ENCODE measurements at places on chromosomes 1 and 21. TPM values are rescaled to one million over a fixed set of nuclear protein-coding genes. Genes with fewer than 3 reads are reported as not detected.

Gene GNAT2
- not detected for total RNA-seq

Gene OLFML2B
- total RNA-seq = 0.11 TPM

Gene PM20D1
- total RNA-seq = not detected

Gene OR2T35
- not detected for total RNA-seq

Gene CFHR1
- 0.25 TPM for total RNA-seq

Gene TBX19
- total RNA-seq = 1.5 TPM

GRCh38 chr21:42120101-42120902, 49.2 kb downstream of the UMODL1 start:
- DNase-seq = no peak

GRCh38 chr1:38507563-38507962, 352.0 kb downstream of the RRAGC start:
- peak; percentile 34 for DNase-seq

DNA sequence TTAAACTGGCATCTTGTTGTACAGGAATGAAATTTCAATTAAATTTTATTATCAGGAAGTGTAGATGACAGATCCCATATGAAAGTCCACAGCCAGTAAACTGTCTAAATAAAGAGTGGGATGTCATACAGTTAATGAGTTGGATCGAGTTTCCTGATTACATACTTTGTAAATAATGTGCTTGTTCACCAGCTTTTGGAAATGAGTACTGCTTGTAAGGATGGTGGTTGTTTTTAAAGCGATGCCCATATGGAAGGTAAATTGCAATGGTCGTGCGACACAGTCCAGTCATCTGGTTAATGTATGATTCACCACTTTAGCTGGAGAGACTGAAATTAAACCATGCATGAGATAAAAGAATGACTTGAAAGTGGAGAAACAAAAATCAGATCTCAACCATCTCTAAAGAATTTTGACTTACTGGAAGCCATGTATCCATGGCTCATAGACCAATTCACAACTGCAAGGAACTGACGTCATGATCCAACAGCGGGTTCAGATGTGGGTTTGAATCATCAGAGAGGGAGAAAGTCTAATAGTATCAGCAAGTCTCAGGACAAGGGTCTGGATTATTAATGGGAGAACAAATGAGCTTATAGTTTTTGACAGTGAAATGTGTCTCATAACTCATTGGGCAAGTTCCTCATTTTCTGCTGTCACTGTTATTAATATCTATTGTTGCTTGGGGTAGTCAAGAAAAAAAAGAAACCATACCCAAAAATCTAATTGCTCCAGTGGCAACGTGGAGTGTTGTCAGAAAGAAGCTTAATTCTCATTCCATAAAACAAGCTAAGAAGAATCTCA, 49.0 kb downstream of the MAP10 start:
- no peak for DNase-seq

DNA sequence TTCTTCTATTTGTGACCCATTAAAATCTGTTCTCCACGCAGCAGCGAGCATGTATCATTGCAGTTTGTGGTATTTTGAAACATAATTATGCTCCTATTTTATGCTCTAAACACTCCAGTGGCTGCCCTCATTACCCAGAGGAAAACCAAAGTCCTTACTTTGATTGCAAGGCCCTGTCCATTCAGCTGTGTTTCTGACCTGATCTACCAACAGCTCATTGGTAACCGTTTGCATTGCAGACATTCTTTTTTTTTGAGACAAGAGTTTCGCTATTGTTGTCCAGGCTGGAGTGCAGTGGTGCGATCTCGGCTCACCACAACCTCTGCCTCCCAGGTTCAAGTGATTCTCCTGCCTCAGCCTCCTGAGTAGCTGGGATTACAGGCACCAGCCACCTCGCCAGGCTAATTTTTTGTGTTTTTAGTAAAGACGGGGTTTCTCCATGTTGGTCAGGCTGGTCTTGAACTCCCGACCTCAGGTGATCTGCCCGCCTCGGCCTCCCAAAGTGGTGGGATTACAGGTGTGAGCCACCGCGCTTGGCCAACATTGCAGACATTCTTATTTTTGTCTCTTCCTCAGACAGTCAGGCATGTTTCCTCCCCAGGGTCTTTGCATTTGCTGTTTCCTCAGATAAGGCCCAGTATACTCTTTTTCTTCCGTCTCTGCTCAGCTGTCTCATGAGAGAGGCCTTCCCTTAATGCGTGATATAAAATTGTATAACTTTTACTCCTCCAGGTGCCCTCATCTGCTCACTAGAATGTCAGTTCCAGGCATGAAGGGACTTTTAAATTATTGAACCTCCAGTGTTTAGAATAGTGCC, 32.5 kb downstream of the THRAP3 start:
- DNase-seq = no peak

- DNase-seq = no peak
Observed at GRCh38 chr1:244068567-244068966, 17.5 kb downstream of the ZBTB18 start.

DNA sequence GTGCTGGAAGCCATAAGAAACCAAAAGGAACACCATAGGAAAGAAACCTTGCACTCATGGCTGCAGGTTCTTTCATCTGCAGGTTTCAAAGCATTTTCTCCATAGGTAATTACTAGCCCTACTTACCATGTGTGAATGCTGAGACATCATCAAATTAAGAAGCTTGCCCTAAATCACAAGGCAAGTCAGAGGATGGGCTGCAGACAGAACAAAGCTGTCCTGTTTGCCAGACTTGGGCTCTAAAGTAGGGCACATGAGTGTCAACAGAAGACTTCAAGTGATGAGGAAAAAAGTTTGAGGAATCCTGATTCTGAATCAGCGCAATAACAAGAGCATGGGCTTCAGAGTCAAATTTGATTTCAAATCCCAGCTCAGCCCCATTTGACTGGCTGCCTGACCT, 5.8 kb upstream of the EPS15 start:
- DNase-seq = no peak

DNA sequence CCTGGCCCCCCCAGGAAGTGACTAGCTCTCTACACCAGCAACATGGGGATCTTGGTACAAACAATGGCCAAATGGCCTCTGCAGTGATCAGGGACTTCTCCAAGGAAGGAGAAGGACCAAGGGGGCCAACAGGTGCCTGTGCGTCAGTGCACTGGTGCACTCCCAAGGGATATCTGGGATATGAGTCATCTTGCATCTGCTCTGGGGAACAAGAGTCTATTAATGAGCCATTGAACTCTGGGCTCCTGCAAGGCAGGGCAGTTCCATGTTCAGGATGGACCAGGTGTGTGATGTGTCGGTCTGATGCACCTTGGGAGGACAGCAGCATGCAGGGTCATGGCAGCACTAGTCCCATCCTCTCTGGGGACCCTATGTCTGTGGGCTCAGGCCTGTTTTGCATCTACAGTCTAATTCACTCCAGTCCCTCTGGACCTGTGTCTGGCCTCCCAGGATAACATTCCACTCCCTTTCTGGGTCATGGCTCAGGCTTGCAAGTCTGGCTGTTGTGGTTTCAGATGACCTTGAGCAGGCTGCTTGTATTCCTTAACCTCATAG, 125.3 kb downstream of the TRABD2B start:
- DNase-seq = peak; percentile 25

DNA sequence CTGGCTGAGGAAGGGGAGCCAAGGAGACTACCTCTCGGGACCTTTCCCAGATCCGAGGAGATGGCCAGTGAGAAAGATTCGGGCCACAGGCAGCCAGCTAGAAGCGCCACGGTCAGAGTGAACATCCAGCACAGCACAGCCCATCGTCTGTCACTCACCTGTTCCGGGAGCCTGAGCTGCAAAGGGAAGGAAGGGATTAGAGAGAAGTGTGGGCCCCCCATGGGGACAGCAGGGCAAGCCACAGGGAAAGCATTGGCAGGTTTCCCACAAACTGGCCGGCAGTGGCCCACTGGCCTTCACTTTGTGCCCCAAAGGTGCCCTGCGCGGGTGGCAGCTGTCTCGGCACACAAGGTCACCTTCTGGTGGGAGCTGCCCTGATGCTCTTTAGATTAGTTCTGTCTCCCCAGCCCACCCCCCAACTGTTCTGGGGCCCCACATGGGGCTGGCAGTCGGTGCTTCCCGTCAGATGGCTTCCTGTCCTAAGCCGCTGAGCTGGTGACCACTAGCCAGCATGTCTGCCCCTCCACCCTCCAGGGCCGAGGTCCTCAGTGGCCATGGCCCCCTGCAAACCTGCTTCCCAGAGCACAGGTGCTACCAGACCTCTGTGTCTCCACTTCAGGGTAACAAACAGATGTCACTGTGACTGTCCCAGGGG, 56.7 kb downstream of the LACTBL1 start:
- no peak for DNase-seq

DNA sequence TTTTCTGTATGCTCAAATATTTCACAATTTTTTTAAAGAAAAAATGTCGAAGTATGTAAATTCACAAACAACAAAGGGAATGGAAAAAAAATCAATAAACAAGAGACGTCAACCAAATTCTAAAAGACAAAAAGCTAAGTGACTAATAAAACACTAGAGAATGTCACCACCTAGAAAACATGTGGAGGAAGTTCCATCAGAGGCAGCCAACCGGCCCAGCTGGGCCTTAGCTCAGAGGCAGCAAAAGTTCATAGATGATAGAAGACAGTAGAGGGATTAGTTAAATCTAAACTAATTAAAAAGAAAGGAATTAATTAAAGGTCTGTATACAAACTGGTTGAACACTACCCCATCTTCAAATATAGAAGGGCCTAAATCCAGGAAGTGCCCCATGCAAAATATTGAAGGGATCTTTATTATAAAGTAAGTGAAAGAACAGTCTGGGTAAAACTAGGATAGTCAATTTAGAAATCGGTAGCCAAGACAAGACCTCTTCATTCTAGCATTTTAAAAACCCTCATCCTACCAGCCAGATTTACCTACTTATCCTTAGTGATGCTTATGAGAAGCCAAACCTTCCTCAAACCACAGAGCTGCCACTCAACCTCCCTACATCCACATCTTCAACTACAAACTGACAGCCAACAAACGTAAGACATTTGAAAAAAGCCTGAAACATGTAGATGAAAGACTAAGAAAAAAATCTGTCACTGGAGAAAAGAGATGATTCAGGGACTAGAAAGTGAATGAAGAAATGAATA, 23.7 kb downstream of the MRPL39 start:
- DNase-seq = no peak

DNA sequence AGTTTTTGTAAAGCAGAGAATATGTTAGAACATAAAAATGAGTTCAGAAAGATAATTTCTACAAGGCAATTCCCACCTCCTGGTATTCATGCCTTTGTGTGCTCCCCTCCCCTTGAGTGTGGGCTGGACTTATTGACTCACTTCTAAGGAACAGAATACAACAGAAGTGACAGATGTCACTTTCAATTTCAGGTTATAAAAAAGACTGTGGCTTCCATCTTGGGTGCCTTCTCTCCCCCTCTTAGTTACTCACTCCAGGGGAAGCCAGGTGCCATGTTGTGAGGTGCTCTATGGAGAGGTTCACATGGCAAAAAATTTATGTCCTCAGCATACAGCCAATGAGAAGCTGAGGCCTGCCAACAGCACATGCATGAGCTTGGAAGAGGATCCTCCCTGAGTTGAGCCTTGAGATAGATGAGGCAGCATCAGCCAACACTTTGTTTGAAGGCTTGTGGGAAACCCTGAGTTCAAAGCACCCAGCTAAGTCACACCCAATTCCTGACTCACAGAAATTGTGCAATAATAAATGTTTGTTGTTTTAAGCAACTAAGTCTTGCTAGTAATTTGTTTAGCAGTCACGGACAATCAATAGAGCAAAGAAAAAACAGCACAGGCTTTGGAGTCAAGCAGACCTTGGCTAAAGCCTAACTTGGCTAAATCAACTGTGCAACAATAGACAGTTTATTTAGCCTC, 73.5 kb upstream of the NGF start:
- peak; percentile 52 for DNase-seq

DNA sequence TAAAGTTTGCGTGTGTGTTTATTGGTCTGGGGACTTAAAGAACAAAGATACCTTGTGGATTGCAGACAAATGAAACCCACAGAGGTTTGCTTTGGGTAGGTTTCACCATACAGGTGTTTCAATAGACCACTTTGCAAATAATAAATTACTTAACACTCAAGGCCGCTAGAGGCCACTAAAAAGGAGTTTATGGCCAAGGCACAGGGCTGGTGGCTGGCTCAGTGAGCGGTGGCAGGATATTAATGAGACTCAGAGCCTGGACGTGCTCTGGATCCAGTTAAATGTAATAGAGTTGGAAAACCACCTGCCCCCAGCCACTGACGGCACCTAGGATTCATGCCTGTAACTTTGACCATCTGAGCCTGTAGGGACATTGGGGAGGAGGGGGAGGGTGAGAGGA, 44.5 kb downstream of the LRRC38 start:
- no peak for DNase-seq

GRCh38 chr1:119549719-119550132, 42.7 kb downstream of the HSD3B1 start:
- DNase-seq = peak; percentile 87

GRCh38 chr1:193325042-193325441, 138.6 kb upstream of the B3GALT2 start:
- DNase-seq = no peak

GRCh38 chr1:204684206-204684570, 1.4 kb downstream of the LRRN2 start:
- DNase-seq = no peak

DNA sequence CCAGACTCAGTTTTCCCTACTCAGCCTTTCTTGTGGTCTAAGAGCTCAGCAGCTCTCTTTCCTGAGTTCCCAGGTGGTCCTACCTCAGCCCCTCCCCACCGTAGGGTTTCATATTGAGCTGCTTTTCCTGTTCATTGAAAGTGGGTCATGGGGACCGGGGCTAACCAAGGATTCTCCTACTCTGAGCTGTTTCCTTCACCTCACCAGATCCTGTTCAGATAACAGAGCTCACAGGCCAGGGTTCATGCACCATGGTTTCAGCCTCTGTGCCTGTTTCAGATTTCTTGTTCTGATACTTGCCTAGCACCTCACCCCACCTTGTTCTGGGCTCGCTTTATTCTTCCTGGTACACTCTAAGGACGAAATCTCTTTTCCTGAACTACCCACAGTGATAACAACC, 8.5 kb downstream of the UBQLN4 start:
- DNase-seq = no peak

GRCh38 chr1:248404024-248404423, 1.2 kb downstream of the OR2T1 start:
- no peak for DNase-seq

DNA sequence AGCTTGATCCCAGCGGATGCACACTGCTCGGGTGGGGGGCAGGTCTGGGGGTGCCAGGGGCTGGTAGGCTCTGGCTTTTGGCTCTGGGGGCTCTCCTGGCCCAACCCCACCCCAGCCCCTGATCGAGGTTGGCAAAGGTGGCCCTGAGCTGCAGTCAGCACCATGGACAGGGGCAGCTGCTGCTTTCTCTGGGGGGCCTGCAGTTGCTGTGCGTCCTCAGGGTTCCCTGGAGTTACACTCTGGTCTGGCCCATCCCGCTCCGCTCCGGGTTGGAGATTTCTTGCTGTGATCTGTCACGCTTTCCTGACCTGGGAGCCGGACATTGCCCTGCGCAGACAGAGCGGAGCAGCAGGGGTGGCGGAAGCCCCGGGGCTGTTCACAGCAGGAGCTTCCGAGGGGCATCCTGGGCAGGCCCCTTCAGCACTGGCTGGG, 8.0 kb upstream of the PLCH2 start:
- peak; percentile 26 for DNase-seq
